Stimulated activated naive CD8-positive, alpha-beta T cell treated with anti-CD3 and anti-CD28 coated beads, Interleukin-15, amount 100 ng/mL, for 72 hours (primary cell): ENCODE measurements at places on chromosomes 6 and 20.

DNA sequence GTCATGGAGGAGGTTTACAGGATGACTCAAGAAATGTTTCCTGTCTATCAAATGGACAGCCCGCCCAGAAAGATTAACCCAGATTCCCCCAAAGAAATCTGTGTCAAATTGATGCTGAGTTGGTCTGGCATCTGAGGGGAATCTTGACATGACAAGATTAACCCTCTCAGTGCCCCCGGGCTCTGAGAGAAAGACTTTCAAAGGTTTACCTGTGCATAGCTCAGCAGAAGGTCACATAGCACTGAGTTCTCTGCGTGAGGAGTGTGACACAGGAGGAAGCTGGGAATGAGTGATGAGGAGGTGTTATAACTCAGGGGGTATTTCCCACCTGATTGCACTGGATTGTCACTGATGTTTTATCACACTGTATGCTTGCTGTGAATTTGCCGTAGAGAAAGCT is 601.2 kb downstream of the DHX35 start:
- DNase-seq = no peak

- no peak for DNase-seq
Measured at GRCh38 chr20:9156529-9157280, 87.8 kb downstream of the PLCB4 start.

GRCh38 chr6:138499303-138500018 is at the start of gene NHSL1:
TSS of gene NHSL1 (minus strand) at chr6:138499494. CDS start at chr6:138499290, 204 bp downstream.
- DNase-seq = no peak

- no peak for DNase-seq
Measured at GRCh38 chr20:25136643-25137559, 55.0 kb upstream of the VSX1 start.

DNA sequence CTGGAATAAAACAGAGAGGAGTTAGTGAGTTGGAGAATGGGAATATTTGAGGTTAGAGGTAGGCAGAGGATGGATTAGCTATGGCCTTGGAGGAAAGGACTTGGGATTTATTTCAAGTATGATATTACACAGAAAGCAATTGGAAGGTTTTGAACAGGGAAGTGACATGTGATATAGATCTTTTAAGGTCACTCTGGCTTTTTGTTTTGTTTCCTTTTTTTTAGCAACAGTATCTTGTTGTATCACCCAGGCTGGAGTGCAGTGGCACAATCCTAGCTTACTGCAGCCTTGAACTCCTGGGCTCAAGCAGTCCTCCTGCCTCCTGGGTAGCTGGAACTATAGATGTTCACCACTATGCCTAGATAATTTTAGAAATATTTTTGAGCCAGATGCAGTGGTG is 190.3 kb downstream of the UTRN start:
- DNase-seq = no peak

GRCh38 chr20:1827974-1828785 is 67.0 kb upstream of the SIRPA start:
- no peak for DNase-seq

DNA sequence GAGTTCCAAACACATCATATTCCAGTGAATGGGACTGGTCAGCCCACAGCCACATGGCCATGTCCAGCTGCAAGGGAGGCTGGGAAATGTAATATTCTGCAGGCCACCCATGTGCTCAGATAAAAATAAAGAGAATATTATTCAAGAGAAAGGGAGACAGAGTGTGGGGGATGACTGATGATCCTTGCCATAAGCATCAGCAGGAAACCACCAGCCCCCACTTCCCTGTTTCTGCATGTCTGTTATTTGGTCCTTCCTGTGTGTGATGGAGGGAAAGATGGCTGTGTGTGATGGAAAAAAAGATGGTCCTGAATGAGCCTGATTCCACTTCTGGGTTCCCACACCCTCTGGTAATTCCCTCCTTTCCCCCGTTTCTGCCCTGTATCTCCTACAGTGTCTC is 13.1 kb upstream of the RSPO4 start:
- no peak for DNase-seq

- no peak for DNase-seq
Measured at GRCh38 chr6:28719275-28719940, 193.7 kb downstream of the GPX5 start.

GRCh38 chr6:89559487-89559886 is 79.1 kb downstream of the LYRM2 start:
- no peak for DNase-seq

GRCh38 chr6:66538551-66539135 is 831.6 kb upstream of the EYS start:
- DNase-seq = no peak

- DNase-seq = peak; percentile 31
Measured at GRCh38 chr6:29653452-29654038, 3.3 kb upstream of the MOG start.

GRCh38 chr6:108737594-108738546 is 110.4 kb upstream of the ARMC2 start:
- DNase-seq = no peak

DNA sequence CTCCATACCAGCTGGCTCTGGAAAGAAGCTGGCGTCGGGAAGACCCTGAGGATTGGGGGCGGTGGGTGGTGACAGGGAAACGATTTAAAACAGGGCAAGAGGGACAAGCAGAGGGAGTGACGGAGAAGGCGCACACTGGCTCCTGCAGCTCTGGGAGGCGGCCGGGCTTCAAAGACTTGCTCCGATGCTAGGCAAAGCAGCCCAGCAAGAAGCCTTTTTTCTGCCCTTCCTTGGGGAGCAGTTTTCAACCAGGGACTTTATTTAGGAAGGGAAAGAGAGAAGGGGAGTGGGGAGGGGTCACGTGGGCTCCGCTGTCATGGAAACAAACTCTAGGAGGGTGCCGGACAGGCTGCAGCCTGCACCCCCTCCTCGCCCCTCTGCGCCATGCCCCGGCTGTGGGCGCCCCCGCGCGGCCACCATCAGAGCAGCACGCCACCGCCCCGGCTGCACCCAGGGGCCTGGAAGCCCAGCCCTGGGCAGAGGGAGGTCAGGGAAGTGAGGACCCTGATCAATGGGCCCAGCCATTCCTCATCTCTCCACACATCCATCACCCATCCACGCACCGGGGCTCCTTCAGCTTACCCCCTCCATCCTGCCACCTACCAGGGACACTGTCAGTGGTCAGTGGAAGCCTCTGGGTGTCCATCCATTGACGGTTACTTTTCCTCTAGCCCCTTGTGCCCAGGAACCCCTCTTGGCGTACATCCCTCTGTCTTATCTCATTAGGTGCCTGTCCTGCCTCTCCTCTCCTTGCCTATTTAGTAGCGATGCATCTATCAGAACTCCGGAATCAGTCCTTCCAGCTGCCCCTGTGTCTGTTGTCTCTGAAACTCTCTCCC is 66.6 kb upstream of the CCDC167 start:
- peak; percentile 78 for DNase-seq

DNA sequence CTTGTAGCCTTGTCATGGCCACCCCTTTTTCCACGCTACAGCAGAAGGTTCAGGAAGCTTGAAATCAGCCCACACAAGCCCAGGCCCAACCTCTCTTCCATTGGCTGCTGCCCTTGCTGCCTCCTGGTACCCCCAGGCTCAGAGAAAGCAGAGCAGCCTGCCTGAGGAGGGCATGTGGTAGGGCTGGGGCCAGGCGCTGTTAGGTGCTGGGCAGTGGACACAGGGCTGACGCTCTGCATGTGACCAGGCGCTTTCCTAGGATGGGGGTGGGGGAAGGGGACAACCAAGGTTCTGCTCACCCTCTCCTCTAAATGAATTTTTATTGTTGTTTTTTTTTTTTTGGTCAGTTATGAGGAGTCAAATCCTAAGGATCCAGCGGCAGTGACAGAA is 36.3 kb upstream of the ID1 start:
- DNase-seq = no peak

GRCh38 chr6:130943738-130944137 is 116.5 kb downstream of the SMLR1 start:
- no peak for DNase-seq

DNA sequence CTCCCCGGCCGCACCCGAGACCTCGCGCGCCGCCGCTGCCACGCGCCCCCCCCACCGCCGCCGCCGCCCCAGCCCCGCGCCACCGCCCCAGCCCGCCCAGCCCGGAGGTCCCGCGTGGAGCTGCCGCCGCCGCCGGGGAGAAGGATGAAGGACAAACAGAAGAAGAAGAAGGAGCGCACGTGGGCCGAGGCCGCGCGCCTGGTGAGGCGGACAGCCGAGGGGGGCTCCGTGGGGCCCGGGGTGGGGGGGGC is 426 bp downstream of the ASXL1 start:
- no peak for DNase-seq

DNA sequence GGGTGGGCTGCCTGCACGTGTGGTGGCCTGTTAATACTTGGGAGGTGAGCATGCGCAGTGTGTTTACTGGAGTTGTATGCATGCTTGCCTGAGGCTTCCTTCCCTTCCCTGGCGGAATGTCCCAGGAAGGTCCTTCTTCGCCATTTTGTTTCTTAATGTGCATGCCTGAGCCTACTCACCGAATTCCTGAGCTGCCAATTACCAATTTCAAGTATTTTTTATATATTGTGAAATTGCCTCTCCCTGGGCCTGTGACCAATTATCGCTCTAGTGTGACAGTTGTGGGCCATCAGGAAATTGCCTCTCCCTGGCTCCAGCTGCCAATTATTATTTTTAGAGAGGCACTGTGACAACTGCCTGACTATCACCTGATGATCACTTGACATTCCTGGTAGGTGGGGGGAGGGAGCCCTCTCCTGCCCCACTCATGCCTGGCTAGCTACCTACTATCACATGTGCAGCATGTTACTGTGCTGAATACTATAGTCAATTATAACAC is 70.0 kb downstream of the FAM50B start:
- no peak for DNase-seq

DNA sequence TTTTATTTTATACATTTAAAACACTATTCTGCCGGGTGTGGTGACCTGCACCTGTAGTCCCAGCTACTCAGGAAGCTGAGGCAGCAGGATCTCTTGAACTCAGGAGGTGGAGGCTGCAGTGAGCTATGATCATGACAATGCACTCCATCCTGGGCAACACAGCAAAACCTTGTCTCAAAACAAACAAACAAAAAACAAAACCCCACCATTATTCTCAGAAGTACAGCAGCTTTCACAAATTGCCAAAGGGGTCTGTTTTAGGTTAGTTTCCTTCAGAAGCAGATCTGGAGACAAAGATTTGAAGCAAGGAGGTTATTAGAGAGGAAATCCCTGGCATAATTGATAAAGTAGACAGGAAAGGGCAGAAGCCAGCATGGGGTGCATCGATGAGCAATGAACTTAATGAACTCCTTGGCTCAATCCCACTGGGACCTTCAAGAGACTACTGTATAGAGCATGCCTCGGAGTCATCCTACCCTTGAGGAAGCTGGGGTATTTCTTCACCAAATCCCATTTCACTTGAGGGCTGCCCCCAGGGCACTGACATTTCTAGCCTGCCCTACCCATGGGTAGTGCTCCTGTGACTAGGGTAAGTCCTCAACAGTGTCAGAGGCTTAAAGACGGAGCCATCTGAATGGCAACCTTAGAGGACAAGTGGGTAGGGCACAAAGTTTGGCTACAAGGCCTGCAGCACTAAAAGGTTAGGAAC is 43.2 kb upstream of the DDR1 start:
- no peak for DNase-seq
